ENCODE measurements at places on chromosomes 1 and 21.

DNA sequence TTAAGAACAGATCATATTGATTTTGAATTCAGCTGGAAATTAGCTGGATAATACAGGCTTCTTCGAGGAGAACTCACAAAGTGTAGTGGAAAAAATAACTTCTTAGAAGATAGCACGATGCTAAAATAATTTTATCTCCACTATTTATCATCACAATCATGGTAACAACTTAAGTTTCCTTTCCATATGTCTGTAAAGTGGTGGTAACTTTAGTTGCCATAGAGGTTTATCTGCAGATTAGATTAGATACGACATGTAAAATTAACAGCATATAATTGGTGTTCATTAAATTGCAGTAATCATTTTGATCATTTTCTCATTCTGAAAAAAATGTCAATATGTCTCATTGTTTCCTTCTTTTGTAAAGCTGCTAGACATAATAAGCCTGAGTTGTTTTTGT, 921.5 kb downstream of the KCNT2 start:
- DNase-seq = no peak

DNA sequence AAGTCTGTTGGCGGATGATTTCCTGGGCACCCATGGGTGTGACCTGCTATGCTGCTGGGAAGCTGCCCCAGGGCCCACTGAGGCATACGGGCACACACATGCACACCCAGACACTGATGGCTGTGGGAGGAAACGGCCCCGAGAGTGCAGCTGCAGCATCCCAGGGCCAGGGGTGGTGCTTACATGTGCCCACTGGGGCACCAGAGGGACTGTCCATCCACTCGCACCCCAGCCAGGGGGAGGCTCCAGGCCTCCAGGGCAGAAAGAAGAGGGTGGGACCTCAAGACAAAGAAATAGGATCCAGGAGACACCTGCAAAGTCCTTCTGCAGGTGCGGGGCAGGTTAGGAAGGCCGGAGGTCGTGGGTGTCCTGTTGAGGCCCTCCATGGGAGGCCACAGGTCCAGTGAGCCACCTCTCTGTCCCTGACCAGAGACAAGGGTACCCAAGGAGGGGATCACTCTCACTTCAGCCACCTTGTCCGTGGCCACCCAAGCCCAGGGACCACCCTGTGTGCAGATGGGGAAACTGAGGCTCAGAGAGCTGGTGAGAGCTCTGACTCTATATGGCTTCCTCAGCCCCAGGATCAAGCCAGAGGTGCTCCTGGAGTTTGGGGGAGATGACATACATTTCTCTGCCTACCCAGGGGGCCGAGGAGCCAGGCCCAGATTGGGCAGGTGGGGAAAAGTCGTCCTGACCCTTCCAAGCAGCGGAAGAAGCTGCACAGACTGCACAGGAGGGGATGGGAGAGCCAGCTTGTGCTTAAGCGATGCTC, 57.1 kb downstream of the WNT9A start:
- DNase-seq = no peak

DNA sequence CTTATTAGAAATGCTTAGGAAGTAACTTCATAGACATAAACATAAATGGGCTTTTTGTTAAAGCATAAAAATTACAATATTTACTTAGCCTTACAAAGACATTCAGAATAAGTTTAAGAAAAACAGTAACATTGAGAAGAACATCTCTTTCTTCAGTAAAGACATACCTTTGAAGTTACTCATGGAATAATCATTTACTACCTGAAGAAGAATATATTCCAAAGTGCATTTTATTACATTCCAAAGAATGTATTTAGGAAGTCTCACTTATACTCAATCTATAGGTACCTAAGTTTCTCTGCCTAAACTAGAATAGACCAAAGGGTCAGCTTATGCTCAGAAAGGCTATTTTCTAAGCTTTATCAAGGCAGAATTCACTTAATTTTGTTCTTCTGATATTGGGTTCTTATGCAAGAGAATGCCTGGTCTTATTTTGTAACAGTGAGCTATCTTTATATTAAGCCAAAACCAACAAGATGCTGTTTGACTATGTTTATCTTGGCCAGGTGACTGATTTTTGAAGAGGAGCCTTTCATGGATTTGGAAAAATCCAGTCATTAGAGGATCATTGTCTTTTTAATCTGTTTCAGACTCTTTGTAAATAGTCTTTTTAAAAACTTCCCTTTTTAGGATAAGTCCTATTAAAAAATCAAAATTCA, 110.1 kb downstream of the OLFML2B start:
- no peak for DNase-seq

DNA sequence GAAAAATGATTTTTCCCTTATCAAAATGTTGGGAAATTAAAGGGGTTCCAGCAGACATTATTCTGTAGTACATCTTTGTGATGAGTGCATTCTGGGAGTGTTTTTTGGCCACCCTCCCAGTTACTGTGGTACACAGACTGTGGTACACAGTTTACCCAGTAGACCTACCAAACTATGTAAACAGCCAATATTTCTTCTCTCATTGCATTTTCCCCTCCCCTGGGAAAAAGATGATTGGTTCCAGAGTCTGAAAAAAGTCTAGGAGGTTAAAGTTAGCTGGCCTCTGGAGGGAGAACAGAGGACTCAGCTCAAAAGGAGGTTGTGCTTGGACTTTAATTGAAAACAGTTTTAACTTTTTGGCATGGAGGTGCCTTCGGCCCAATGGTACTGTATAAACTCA, 42.5 kb downstream of the PGM1 start:
- no peak for DNase-seq

DNA sequence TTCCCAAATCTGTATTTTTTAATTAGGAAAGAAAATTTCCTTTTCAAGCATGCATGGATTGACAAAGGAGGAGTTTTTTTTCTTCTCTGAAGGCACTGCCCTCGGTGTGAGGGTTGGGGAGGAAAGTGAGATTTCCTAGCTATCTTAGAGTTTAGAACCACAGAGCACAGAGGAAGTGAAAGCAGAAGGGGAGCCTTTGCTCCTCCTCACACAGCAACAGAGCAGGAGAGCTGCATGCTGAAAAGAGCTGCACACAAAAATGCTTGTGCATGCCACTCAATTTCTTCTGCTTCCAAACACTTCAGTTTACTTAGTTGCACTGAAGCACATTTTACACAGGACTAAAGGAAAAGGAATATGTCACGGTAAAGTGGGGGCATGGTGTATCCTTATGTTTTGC, 308.1 kb downstream of the GPATCH2 start:
- peak; percentile 51 for DNase-seq

DNA sequence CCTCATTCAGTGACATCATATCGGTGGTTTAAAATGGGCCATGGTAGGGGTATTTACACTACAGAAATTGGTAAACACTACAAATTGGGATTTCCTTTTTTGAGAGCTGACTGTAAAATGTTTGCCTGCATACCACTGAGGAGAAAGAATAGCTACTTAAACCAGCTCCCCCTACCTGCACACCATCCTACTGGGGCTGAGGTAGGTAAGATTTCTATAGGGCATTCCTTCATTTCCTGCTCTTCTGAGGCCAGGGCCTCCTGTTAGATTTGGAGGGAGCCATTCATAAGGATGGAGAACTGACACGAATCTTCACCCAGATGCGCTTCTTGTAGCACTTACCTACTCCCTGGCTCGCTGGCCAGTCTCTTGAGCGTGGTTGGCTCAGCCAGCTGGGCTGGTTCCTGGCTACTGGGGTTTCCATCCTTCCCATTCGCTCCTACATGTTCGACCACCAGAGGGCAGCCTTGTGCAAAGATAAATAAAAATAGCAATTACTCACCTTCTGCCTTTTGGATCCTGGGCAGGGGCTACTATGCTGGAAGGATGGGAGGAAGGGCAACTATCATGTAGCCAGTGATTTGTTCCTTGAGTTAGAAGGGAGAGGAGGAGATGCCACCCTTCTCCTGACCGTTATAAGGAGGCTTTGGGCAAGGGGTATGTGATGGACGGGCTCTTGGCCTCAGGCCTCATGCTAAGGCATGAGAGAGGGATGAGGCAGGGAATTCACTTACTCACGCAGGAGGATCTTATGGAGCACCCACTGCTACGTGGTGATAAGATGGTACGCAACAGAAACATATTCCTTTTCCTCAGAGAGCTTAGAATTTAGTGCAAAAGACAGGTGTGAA, 10.7 kb downstream of the OPTC start:
- DNase-seq = peak; percentile 82

DNA sequence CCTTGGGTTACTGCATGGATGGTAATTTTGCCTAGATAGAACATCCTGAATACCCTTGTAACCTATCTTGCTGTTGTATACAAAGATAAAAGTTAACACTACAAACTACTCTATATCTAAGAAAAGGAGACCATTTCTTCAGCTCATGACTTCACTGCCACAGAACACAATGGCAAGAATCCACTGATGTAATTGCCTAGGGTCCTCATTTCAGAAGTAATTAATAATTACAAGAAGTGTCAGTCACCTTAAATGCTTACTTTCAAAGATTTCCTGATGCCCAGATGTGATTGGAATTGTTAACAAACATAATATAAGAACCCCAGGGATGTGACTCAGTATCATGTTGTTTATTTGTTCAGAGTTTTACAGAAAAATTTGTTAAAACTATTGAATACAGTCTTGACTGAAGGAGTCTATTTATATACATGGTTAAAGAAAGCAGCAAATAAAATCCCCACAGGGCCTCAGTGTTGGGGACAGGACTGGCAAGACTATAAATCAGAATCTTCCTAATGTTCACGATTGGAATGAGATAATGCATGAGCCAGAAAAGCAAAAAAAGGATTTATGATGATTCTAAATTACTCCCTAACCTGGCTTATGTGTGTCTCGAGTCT, 83.9 kb downstream of the CRB1 start:
- no peak for DNase-seq

DNA sequence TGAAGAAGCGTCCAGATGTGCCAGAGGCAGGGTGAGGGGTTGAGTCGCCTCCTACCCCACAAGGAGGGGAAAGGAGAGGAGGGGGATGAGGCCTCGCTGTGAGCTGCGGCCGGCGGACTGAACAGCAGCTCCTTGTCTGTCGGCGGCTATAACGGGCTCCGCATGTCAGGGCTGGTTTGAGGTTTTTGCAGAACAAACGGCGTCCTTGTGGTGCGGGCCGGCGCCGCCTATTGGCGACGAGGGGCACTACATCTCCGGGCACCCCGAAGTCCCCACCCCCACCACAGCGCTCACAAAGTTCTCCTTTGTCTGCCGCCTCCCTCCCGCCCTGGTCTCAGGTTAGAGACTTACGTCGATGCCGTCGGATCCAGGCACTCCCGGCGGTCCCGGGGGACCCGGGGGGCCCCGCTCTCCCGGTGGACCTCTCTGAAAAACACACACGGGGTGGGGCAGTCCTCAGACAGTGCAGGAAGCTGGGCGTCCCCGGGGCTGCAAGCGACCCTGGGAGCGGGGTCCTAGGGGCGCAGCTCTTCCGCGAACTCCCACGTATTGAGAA, 1.8 kb downstream of the COL9A2 start:
- peak; percentile 88 for DNase-seq

DNA sequence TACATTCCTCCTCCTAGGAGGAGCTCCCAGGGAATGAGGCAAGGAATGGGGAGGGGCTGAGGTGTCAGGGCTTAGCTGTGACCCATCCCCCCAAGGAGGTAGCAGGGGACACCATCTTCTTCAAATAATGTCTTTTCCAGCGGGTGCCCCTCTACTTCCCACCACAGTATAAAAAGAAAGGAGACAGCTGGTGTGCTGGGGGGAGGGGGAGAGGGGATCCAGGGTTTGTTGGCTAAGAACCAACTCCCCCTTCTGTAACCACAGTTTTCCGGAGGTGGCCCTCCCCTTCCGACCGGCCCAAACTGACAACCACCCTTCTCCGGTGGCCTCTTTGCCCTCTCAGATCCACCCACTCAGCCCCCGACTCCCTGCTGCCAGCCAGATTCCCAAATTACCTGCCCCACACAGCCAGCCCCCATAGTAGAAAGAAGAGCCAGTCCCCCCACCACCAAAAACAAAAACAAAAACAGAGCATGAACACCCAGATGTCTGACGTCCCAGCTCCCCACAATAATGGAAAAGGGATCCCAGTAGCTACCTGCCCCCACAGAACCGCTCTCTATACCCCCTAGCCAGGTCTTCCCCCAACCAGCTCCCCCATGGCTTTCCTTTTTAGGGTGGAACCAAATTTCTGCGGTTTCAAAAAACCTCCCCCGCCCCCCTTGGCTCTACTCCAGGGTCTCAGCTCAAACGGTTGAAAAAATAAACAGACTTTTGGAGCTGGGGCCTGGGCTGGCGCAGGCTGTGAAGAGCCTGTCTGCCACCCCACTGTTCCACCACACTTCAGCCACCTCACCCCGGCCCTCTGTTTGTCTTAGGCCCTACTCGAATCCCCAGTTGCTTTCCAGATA, 2.1 kb downstream of the ARHGEF2 start:
- DNase-seq = peak; percentile 63

- DNase-seq = no peak
Observed at GRCh38 chr21:29233256-29233546, 65.5 kb upstream of the BACH1 start.

GRCh38 chr1:212235857-212236256, 49.4 kb upstream of the PPP2R5A start:
- DNase-seq = no peak

GRCh38 chr1:72634946-72635345, 352.6 kb upstream of the NEGR1 start:
- DNase-seq = no peak

DNA sequence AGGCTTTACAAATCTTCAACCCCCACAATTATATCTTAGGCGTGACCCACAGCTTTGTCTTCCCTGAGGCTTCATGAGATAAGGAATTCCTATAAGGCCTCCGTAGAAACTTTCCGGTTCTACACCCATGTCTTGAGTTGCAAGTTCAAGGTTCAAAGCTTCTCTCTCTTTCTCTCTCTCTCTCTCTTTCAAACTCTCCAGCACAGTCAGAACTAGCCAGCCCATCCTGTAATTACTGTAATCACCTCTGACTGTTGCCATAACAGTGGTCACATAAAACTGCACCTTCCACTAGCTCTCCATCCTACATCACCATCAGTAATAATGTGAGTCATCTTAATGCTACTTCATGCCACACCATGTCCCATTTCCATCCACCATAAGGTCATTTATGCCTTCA, 90.0 kb upstream of the NFASC start:
- DNase-seq = no peak

GRCh38 chr1:93490357-93490756, 42.4 kb downstream of the FNBP1L start:
- DNase-seq = no peak

- no peak for DNase-seq
Observed at GRCh38 chr1:233376382-233377110, 49.0 kb downstream of the MAP3K21 start.

DNA sequence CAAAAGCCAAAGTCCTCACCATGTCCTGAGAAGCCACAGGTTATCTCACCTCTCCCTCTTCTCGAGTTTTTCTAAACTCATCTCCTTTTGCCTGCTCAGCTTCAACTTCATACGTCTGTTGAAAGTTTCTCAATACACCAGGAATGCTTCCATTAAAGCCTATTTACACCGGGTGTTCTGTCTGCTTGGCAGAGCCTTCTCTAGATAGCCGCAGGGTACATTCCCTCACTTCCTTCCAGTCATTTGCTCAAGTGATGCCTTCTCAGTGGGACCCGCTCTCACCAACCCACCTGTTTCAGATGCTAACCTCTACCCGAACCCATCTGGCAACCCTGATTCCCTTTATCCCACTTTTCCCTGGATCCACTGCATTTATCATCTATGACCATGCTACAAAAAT, 257.0 kb upstream of the ADGRL2 start:
- no peak for DNase-seq

- DNase-seq = no peak
Observed at GRCh38 chr21:45022736-45023135, 51.6 kb upstream of the ADARB1 start.
